Heart right ventricle (tissue), 16 donors: ENCODE measurements at places on chromosomes 16 and 17. TPM values are rescaled to one million over a fixed set of nuclear protein-coding genes. Genes with fewer than 3 reads are reported as not detected.

DNA sequence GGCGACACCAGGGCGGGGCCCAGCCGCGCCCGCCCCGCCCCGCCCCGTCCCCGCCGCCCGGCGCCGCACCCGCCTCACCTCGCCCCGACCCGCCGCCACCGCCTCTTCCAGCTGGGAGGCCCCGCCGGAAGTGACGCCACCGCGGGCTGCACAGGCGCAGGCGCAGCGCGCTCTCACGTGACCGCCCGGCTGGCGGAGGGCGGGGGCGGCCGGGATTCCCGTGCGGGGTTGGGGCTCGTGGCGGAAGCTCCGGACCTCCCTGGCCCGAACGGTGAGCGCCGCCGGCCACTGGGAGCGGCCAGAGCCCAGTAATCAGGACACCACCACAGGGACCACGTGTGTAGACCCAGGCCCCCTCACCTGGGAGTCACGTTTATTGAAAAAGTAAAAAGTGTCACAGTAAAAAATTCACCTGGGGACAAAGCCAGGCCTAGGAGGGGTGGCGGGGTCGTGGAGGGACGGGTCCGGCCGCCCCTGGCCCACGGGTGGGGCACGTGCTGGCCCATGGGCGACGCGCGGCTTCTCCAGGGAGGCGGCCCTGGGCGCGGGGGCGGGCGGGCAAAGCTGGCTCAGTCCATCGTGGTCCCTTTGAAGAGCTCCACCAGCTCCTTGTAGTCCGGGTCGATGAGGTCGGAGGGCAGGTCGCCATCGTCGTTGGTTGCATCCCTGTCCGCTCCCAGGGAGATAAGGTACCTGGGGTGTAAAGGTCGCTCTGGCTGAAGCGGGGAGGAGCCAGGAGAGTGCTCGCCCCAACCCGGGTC is at the start of gene MCRIP1:
TSS of gene MCRIP1 (minus strand) at position 132 of the 761 bp plus-strand sequence. CDS start 8,785 bp downstream, outside the sequence.
- H3K4me3 ChIP-seq, result peak within 1 kb of the TSS; percentile 77
- peak within 1 kb of the TSS; percentile 99 for H3K27ac ChIP-seq
- H3K4me1 ChIP-seq, result peaks cover 17% of the 10 kb centered on the region
- H3K27me3 ChIP-seq, result no peaks in the 10 kb centered on the region
- H3K36me3 ChIP-seq, result no peaks in the 10 kb centered on the region

Gene RNF151
- not detected for total RNA-seq

DNA sequence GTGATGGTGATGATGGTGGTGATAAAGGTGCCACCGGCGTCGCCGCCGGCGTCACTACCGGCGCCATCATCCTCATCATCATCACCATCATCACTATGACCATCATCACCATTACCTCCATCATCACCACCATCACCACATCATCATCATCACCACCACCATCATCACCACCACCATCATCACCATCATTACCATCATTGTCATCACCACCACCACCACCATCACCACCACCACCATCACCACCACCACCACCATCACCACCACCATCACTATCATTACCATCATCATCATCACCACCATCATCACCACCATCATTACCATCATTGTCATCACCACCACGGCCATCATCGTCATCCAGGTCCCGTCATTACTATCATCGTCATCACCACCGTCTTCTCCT is 179.7 kb downstream of the NPIPB11 start:
- H3K36me3 ChIP-seq, result no peaks in the 10 kb centered on the region
- no peak overlapping the region for H3K4me3 ChIP-seq
- H3K4me1 ChIP-seq, result peaks cover 12% of the 10 kb centered on the region

- DNase-seq, result no peak
- H3K27me3 ChIP-seq, result no peaks in the 10 kb centered on the region
These were observed 151.9 kb downstream of the IRX5 start for GRCh38 chr16:55082591-55082976.

Gene KRTAP9-8
- not detected for total RNA-seq

Gene CSH1
- total RNA-seq, result not detected

Gene SEZ6L2
- total RNA-seq, result 0.70 TPM

- H3K4me3 ChIP-seq, result no peak overlapping the region
- no peaks in the 10 kb centered on the region for H3K36me3 ChIP-seq
- DNase-seq, result no peak
- no peaks in the 10 kb centered on the region for H3K4me1 ChIP-seq
- H3K27me3 ChIP-seq, result no peaks in the 10 kb centered on the region
- H3K27ac ChIP-seq, result no peak overlapping the region
These were observed 24.0 kb upstream of the RHBDL3 start for GRCh38 chr17:32241640-32242039.

Gene EMP2
- total RNA-seq, result 65.8 TPM

- no peak overlapping the region for H3K4me3 ChIP-seq
- no peaks in the 10 kb centered on the region for H3K27me3 ChIP-seq
- no peaks in the 10 kb centered on the region for H3K4me1 ChIP-seq
These were observed 203.0 kb upstream of the TNRC6C start for GRCh38 chr17:77755410-77755963.

GRCh38 chr17:45893725-45894021 is 681 bp upstream of the MAPT start:
- DNase-seq, result no peak
- H3K36me3 ChIP-seq, result no peaks in the 10 kb centered on the region
- H3K4me3 ChIP-seq, result peak overlapping the region; percentile 85
- H3K27me3 ChIP-seq, result peaks cover 37% of the 10 kb centered on the region
- peak overlapping the region; percentile 79 for H3K27ac ChIP-seq
- peaks cover 26% of the 10 kb centered on the region for H3K4me1 ChIP-seq

DNA sequence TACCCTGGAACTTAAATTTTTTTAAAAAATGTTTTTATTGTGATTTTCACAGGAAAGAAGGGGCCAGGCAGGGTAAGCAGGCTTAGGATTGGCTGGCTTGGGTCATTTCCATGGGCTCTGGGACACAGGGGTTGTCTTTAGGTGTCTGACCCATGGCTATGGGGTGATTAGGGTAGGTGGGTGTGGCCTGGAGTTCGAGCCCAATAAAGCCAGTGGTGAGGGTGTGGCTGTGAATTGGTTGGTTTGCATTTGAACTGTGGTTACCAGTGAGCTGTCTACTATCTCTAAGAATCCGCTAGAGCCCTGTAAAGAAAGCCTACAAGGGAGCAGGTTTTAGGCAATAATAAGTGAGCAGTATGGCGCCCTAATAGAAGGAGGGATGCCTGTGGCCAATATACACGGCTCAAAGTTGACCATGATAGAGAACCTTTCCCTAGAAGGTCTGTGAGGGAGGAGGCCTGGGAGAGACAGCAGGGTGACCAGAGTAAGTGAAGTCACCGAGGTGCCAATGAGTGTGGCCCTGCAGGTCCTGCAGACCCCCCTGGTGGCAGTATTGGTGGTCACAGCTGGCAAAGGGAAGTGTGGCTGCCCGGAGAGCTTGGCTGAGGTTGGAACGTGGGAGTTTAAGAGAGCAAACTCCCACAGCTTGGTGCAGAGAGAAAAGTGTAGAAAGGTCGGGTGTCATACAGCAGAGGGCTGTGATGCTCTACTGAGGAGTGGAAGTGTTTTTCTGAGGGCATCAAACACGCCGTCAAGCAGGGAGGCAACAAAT is 454.0 kb downstream of the WWOX start:
- H3K4me3 ChIP-seq, result no peak overlapping the region
- no peaks in the 10 kb centered on the region for H3K4me1 ChIP-seq
- H3K36me3 ChIP-seq, result no peaks in the 10 kb centered on the region

DNA sequence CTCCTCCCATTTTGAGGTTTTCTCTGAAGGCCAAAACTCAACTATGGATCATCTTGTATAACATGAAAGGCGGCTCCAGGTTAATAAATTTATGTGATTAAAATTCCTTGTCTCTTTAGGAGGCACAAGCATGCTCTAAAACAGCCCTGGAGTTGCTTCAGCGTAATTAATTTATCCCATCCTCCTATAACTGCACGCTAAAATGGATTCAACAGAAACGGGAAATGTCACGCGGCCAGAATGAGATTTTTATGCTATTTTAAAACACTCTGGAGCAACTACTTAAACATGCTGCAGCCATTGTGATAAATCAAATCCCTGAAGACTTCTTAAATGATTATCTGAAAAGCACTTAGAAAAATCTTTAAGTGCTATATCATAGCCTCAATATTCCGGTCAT is 106.6 kb downstream of the ADAMTS18 start:
- H3K4me1 ChIP-seq, result no peaks in the 10 kb centered on the region
- no peaks in the 10 kb centered on the region for H3K27me3 ChIP-seq
- no peak overlapping the region for H3K27ac ChIP-seq

- DNase-seq, result no peak
- H3K4me1 ChIP-seq, result no peaks in the 10 kb centered on the region
- H3K27me3 ChIP-seq, result no peaks in the 10 kb centered on the region
- no peak overlapping the region for H3K4me3 ChIP-seq
- H3K27ac ChIP-seq, result no peak overlapping the region
These were observed 36.2 kb upstream of the CLEC3A start for GRCh38 chr16:77986011-77986740.

DNA sequence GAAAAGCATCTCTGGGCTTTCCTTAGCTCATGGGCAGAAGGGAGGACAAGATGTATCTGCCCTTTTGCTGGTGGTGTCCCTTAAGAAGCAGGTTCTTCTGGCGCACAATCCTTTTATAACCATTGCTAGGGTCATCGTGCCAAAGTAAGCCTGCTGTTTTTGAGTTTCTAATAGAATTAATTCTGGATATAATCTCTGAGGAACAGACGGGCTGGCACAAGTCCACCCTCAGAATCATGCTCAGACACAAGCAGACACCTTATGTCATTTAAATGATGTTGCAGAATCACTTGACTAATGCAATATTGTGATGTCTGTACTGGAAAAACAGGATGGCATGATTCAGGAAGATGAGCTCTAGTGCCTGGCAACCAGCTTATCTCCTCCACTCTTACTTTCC is 18.8 kb upstream of the MMD start:
- H3K27me3 ChIP-seq, result no peaks in the 10 kb centered on the region
- H3K4me3 ChIP-seq, result no peak overlapping the region
- H3K4me1 ChIP-seq, result no peaks in the 10 kb centered on the region
- H3K36me3 ChIP-seq, result no peaks in the 10 kb centered on the region

Gene C16orf86
- 4.4 TPM for total RNA-seq

GRCh38 chr17:11082559-11082958 is 158.5 kb upstream of the SHISA6 start:
- H3K4me1 ChIP-seq, result no peaks in the 10 kb centered on the region
- no peak overlapping the region for H3K4me3 ChIP-seq
- H3K27ac ChIP-seq, result no peak overlapping the region
- no peak for DNase-seq

- peaks cover 8% of the 10 kb centered on the region for H3K4me1 ChIP-seq
- DNase-seq, result no peak
- no peak overlapping the region for H3K27ac ChIP-seq
- H3K4me3 ChIP-seq, result no peak overlapping the region
These were observed 538.5 kb upstream of the CDH11 start for GRCh38 chr16:65660390-65660789.

- H3K27me3 ChIP-seq, result no peaks in the 10 kb centered on the region
- DNase-seq, result no peak
- H3K27ac ChIP-seq, result no peak overlapping the region
- H3K4me1 ChIP-seq, result no peaks in the 10 kb centered on the region
- no peaks in the 10 kb centered on the region for H3K36me3 ChIP-seq
These were observed 5.1 kb upstream of the KRT16 start for GRCh38 chr17:41617698-41618097.

Gene OR1G1
- total RNA-seq, result not detected

Gene KRT9
- not detected for total RNA-seq

DNA sequence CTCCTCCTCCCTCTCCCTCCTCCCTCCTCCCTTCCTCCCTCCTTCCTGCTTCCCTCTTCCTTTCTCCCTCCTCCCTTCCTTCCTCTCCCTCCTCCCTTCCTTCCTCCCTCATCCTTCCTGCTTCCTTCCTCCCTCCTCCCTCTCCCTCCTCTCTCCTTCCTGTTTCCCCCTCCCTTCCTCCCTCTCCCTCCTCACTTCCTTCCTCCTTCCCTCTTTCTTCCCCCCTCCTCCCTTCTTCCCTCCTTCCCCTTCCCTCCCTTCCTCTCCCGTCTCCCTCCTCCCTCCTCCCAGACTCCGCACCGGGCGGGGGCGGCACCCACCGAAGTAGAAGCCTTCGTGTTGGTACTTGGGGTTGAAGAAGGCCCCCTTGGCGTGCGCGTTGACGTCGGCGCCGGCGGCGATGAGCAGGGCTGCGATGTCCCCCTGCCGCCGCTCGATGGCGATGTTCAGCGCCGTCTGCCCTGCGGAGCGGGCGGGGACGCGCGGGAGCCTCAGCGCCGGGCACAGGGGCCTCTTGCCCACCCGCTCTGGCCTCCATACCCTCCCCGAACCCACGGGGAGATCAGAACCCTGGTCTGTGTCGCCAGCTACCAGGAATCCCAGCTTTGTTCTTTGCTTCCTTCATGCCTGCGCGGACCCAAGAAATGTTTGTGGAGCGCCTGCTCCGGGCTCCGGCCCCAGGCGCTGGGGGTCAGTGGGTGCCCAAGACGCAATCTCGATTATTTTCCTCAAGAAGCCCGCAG is 22.2 kb downstream of the TRPV3 start:
- no peaks in the 10 kb centered on the region for H3K27me3 ChIP-seq
- H3K27ac ChIP-seq, result no peak overlapping the region
- H3K4me1 ChIP-seq, result peaks cover 9% of the 10 kb centered on the region
- peak overlapping the region; percentile 54 for H3K4me3 ChIP-seq
- H3K36me3 ChIP-seq, result no peaks in the 10 kb centered on the region

Gene KIF2B
- total RNA-seq, result not detected

GRCh38 chr17:2815781-2816185 is 19.5 kb downstream of the RAP1GAP2 start:
- no peak overlapping the region for H3K4me3 ChIP-seq
- DNase-seq, result no peak
- no peaks in the 10 kb centered on the region for H3K27me3 ChIP-seq

Gene AURKB
- 0.38 TPM for total RNA-seq

GRCh38 chr17:58969156-58969555 is 137.5 kb downstream of the TRIM37 start:
- H3K27me3 ChIP-seq, result no peaks in the 10 kb centered on the region
- H3K36me3 ChIP-seq, result no peaks in the 10 kb centered on the region
- H3K4me3 ChIP-seq, result no peak overlapping the region
- no peaks in the 10 kb centered on the region for H3K4me1 ChIP-seq
